Endothelial cell of umbilical vein (primary cell): ENCODE measurements at places on chromosomes 13 and 19. TPM values are rescaled to one million over a fixed set of nuclear protein-coding genes. Genes with fewer than 3 reads are reported as not detected.

The IL12RB1 gene
- total RNA-seq = not detected in 2 replicates

The TMEM255B gene
- total RNA-seq = 85.0 and 105 TPM in 2 replicates

The CYP2S1 gene
- total RNA-seq = 1.6 and 4.5 TPM in 2 replicates

The STOML3 gene
- total RNA-seq = not detected in 2 replicates

The KIR2DL3 gene
- not detected in 2 replicates for total RNA-seq
